Glomerular endothelial cell (primary cell): ENCODE measurements at places on chromosomes 2 and 18.

- DNase-seq: peak; percentile 68
These were observed 24.6 kb upstream of the CASP10 start for GRCh38 chr2:201158111-201158929.

DNA sequence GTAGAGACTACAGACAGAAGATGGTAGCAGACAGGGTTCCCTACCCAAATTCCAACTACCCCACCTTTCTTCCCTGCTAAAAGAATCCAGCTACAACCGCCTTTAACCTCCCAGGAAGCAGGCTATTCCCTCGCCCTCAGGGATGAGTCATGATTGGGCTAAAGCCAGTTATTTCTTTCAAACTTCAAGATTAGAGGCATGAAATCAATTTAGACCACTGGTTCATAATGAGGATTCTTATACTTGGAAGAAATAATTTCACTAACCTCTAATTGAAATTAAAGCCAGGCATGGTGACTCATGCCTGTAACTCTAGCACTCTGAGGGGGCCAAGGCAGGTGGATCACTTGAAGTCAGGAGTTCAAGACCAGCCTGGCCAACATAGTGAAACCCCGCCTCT lies 20.0 kb downstream of the TRIP12 start:
- no peak for DNase-seq

DNA sequence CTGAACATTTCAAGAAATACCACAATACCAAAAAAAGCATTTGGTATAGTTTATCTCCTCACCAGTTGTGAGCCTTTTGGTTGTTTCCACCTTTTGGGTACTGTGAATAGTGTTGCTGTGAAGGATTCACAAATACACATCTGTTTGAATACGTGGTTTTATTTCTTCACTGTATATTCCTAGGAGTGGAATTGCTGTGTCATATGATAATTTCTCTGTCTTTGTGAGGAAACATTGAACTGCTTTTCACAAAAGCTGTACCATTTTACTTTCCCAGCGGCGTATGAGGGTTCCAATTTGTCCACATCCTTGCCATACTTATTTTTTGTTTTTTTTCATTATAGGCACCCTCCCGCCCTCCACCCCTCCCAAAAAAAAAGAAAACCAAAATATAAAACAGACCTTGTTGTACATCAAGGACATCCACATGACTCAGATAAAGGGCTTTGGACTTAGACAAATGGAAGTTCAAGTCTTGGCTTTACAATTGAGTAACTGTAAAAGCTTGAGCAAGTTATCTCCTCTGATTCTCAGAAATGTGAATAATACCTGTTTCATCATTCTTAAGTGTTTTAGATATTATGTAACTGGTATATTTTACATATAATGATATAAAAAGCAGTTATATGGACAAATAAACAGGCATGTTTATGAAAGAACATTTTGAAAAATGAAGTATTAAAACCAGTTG lies 19.0 kb downstream of the UBE2E3 start:
- DNase-seq: no peak

DNA sequence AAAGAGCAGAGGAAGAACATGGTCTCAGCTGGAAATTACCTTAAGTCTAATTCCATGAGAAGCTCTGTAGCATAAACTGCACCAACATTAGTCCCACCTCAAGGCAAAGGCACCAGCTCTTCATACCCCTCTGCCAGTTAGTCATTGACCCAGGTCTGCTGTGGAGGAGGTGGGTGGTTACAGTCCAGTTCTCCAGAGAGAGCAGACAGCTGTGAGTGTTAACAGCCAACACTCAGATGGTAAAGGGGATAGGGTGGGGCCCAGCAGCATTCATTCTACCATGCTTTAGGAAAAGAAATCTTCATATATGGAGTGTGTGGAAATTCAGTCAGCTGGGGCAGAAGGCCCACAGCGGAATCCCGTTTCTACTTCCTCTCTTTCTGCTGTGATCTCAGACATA lies 159.7 kb upstream of the FBXO11 start:
- no peak for DNase-seq

DNA sequence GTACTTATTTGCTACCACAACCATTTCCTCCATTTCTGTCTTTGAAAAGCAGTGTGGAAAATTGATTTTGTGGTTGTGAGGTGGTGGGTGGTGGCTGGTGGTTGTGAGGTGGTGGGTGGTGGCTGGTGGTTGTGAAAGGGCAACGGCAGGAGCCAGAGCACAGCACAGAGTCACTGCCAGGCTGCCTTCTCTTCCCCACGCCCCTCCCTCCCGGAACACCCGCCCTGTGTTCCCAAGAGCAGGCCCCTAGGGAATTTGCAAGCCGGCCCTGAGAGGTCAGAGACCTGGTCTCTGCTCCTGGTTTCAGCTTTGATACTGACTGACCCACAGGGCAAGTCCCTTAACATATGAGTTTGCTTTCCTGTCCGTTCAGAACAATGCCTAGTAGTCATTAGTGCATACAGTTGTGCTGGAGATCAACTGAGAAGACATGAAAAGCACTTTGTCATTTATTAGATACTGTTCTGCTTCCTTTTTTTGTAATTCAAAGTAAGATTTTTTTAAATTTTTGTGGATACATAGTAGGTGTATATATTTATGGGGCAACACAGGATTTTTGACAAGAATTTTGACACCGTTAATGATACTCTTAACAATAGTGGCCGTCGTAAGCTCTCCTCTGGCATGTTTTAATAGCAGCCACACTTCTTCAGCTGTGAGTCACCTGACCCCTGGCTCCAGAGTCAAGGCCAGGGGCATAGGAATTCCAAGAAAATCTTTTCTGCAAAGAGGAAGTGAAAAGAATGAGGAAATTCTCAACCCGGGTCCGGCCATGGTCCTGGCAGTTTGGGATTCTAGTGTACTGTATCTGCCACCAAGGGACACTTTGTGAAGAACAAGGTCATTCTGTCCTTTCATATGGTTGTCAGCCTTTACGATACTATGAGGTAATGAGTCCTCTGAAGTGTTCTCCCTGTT lies 53.2 kb downstream of the ITGA6 start:
- no peak for DNase-seq

GRCh38 chr18:14089191-14089590 lies 43.0 kb downstream of the ZNF519 start:
- DNase-seq: no peak

- no peak for DNase-seq
These were observed 303.2 kb upstream of the UBE2E3 start for GRCh38 chr2:180677200-180677599.

- DNase-seq: peak; percentile 82
These were observed 97.2 kb upstream of the OTOS start for GRCh38 chr2:240237609-240238174.

DNA sequence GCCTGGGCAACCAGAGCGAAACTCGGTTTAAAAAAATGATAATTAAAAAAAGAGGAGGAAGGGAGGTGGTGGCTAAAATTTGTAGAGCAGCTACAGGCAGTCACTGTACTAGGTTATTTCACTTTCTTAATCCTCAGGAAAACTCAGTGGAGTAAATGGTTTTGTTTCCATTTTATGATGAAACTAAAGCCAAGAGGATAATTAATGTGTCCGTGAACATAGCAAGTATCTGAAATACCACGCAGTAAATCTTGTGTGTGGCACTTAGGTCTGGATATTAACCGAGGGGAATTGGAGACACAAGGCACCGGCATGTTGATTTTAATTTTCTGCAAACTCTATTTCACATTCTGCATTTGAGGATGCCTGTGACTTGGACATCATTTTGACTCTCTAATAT lies 14.5 kb downstream of the SH3BP4 start:
- DNase-seq: no peak

DNA sequence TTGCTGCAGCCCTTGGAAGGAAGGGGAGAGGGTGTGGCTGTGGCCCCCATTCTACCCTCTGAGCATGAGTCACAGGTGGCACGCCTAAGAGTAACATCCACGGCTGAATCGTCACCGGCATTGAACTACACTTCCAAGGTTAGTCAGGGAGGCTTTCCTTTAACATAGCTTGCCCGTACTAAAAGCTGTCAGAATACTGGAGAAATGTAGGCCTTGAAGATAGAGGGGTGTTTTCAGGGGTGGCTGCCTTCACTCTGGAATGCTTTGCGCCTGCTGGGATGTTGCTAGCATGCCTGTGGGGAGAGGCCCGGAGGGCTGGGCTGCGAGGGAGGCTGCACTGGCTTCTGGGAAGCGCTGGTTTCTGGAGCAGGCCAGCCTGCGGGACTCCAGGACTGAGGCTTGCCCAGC lies 333.7 kb downstream of the AGAP1 start:
- DNase-seq: no peak

DNA sequence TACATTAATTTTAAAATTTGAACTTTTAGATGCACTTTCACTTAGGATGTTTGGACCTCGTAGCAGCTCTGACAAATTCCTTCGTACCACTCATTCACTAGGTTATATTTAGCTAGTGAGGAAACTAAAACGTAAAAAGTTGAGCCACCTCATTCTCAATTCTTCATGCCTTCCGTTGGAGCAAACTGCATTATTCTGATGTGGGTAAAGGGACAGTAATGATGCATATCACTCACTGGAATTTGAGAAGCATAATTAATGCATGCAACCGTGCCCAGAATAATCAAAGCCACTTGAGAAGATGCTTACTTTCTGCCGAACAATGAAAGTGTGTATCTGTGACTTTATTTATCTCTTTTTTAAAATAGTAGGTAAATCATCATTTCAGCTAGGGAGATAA lies 2.2 kb downstream of the CNOT9 start:
- DNase-seq: no peak

GRCh38 chr2:114108824-114109416 lies 219.0 kb downstream of the ACTR3 start:
- no peak for DNase-seq

DNA sequence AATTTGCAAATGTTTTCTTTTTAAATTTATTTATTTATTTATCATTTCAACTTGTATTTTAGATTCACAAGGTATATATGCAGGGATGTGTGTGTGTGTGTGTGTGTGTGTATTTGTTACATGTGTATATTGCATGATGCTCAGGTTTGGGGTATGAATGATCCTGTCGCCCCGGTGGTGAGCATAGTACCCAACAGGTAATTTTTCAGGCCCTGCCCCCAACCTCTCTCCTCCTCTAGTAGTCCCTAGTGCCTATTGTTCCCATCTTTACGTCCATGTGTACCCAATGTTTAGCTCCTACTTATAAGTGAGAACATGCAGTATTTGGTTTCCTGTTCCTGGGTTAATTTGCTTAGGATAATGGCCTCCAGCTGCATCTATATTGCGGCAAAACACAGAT lies 33.0 kb upstream of the KIF5C start:
- DNase-seq: no peak
